ENCODE measurements at places on chromosomes 4 and X. TPM values are rescaled to one million over a fixed set of nuclear protein-coding genes. Genes with fewer than 3 reads are reported as not detected.

GRCh38 chrX:52923781-52924241 lies 26.7 kb downstream of the FAM156B start:
- DNase-seq, result peak; percentile 71

- DNase-seq, result no peak
Measured at GRCh38 chr4:7212101-7212674, 19.9 kb downstream of the SORCS2 start.

DNA sequence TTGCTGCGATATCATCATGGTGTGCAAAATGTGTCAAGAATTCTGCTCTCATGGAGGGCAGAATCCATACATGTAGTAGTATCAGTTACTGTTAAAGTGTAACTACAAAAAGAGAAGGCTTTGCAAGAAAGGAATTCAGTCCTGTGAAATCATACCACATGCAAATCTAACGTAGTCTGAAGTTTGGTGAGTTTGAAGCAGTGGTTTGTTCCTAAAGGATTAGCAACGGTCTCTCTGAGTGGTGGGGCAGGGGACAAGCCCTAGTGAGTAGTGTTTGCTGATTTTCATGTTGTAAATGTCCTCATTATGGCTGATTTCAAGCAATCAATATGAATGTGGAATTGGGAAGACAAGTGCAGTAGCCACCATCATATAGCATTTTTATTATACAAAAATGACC lies 47.1 kb upstream of the CLNK start:
- no peak for DNase-seq

DNA sequence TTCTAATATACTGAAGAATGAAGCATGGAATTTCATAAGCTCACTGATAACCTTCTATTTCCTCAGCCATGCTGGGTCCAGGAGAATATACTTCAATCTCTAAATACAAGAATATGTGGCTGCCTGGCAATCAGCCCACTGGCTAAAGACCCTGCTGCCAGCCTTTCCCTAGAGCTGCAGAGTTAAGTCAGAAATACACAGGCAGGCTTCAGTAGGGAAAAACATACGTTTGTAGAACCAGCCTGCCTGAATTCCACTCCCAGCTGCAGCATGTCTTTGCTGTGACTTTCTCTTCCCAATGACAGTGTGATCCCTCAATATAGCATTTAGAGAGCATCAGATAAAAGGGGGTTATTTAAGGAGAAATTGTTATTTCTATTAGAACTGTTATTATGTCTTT lies 289.1 kb downstream of the PCDH19 start:
- DNase-seq, result no peak

The SNCA gene
- total RNA-seq, result 17.5 TPM

The RNF113A gene
- 21.7 TPM for total RNA-seq

- DNase-seq, result no peak
Measured at GRCh38 chrX:46758163-46758955, 559 bp downstream of the SLC9A7 start.

- no peak for DNase-seq
Measured at GRCh38 chr4:27414887-27415731, 554.5 kb downstream of the STIM2 start.

The AFP gene
- not detected for total RNA-seq

DNA sequence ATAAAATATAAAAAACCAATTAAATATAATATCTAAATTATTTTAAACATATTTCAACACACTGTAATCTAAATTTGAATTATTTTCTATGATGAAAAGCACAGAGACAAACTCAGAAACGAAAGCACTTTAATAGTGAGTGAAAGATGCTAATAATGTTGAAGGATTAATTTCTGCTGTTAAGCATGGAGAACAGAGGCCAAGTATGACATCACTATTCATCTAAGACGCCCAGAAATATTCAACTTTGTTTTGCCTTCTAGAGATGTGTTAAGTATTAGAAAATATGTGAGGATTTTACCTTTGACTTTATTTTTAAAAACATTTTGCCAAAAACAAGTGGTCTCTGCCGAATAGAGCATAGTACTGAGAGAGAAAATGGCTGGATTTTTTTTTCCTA lies 19.3 kb downstream of the ARHGEF6 start:
- no peak for DNase-seq

DNA sequence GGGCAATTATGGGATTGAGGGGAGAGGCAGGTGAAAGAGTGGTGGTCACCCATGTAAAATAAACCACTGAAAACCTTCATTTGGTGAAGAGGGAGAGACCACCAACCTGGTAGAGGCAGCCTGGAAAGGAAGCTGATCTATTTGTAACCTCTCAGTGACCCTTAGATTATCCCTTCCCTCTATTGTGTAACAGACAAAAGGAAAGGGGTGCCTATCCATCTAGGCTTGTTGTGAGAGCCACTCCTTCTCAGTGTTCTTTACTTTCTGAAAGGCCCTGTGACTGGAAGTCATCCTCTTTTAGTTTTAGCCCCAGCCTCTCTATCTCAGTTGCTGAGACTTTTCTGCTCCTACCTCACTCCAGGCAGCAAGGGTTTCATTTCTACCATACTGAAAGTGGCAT lies 142.4 kb downstream of the TMEM164 start:
- DNase-seq, result no peak

GRCh38 chrX:133314281-133314680 lies 96.1 kb upstream of the TFDP3 start:
- no peak for DNase-seq

- no peak for DNase-seq
Measured at GRCh38 chrX:134880866-134881265, 109.9 kb upstream of the SMIM10 start.

The GPRASP2 gene
- total RNA-seq, result 10.1 TPM

The MAGEC3 gene
- total RNA-seq, result not detected

DNA sequence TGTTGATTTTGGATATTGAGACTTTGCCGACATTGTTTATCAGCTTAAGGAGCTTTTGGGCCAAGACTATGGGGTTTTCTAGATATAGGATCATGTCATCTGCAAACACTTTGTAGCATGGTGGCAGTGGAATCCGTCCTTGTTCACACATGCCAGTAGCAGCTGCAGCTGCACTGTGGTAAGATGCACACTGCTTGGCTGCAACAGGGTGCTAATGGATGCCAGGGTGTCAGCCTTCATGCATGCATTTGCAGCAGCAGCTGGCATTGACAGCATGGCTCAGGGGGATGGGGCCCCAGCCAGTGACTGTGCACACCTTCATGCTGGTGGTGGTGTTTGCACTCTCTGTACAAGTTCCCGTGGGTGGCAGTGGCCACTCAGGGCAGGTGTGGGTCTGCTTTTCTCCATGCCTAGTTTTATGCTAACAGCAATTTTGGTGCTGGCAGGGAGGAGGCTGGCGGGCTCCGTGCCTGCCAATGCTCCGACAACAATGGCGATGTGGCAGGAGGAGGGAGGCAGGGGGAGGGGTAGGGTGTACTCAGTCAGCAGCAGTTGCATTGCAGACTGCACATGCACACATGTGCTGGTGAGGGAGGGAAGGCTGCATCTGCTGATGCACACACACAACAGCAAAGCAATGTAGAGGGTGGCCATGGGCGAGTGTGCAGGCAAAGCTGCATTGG lies 37.5 kb downstream of the BEX3 start:
- DNase-seq, result no peak

The FAM241A gene
- total RNA-seq, result 4.0 TPM

- DNase-seq, result no peak
Measured at GRCh38 chr4:98851806-98852205, 77.1 kb downstream of the EIF4E start.

The ODAPH gene
- total RNA-seq, result not detected

The MAGEA4 gene
- not detected for total RNA-seq

The BEND4 gene
- not detected for total RNA-seq

DNA sequence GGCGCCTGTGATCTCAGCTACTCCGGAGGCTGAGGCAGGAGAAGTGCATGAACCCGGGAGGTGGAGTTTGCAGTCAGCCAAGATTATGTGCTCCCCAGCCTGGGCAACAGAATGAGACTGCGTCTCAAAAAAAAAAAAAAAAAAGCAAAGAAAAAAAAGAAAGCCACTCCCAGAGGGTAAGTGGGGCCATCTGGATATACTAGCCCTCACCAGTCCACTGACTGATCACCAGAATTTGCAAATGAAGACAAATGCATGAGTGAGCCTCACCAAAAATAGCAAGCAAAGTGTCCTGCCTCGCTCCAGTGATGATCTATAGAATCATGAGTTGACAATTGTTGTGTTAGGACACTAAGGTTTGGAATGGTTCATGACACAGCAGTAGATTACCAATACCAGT lies 47.6 kb downstream of the ZFP42 start:
- DNase-seq, result no peak
